ENCODE measurements at places on chromosomes 16 and 17.

DNA sequence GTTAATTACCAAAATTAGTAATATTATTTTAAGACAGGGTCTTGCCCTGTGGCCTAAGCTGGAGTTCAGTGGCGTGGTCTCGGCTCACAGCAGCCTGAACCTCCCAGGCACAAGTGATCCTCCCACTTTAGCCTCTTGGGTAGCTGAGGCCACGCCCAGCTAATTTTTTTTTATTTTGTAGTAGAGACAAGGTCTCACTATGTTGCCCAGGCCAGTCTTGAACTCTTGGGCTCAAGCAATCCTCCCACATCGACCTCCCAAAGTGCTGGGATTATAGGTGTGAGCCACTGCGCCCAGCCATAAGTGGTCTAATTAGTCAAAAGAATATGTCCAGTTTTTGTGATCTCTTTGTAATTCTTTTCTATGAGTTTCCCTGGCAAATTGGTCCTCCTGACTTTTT is 12.0 kb upstream of the CFDP1 start:
- DNase-seq, result no peak

- DNase-seq, result no peak
Measured at GRCh38 chr17:76296889-76297288, 11.2 kb downstream of the QRICH2 start.

GRCh38 chr17:79304884-79305283 is 230.3 kb downstream of the ENGASE start:
- DNase-seq, result no peak

- no peak for DNase-seq
Measured at GRCh38 chr17:6361733-6362132, 73.2 kb downstream of the AIPL1 start.

- DNase-seq, result no peak
Measured at GRCh38 chr17:75875182-75875939, 3.0 kb downstream of the TRIM47 start.

GRCh38 chr17:65314212-65314611 is 177.0 kb downstream of the RGS9 start:
- DNase-seq, result no peak

- no peak for DNase-seq
Measured at GRCh38 chr16:66578651-66579531, at the start of gene CMTM2. TSS of gene CMTM2 (plus strand) at chr16:66579463. CDS start at chr16:66579608, 145 bp downstream.

DNA sequence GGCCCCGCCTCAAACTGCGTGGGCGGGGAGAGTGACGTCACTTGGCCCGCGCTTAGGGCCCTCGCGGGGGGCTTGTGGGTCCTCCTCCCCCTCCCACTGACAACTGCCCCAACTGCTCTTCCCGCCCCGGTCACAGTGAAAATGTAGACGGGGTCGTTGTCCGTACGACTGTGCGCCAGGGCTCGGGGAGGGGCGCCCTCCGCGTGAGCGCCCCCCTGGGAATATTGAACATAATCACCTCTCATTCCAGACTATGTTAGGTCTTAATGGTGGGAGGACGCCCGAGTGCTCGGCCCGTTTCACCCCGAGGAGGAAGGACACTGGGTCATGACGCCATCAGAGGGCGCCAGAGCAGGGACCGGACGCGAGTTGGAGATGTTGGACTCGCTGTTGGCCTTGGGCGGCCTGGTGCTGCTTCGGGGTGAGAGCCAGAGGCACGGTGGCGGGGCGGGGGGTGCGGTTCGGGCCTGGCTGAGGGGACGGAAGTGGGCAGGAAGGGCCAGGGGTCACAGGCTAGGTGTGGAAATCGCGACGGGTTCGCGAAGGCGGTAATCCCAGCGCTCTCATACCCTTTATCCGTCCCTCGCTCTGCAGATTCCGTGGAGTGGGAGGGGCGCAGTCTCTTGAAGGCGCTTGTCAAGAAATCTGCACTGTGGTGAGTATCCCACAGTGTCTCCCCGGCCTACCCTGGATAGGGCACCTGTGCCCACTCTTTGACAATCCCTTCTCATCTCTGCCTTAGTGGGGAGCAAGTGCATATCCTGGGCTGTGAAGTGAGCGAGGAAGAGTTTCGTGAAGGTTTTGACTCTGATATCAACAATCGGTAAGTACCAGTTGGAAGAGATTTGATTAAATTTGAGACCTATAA is at the start of gene ELP5:
ELP5 (plus strand) TSS at position 40 of the 868 bp plus-strand sequence; CDS start at position 376, 336 bp downstream.
- peak; percentile 95 for DNase-seq
